ENCODE measurements at places on chromosomes 16 and 17. TPM values are rescaled to one million over a fixed set of nuclear protein-coding genes. Genes with fewer than 3 reads are reported as not detected.

NPIPB9 gene
- polyA plus RNA-seq, result 0.35 TPM

ACSM5 gene
- 1.1 TPM for polyA plus RNA-seq

DNASE1L2 gene
- polyA plus RNA-seq, result 0.71 TPM

TEKT5 gene
- polyA plus RNA-seq, result 0.13 TPM

PHF23 gene
- polyA plus RNA-seq, result 40.5 TPM

TBC1D3G gene
- polyA plus RNA-seq, result not detected

DNA sequence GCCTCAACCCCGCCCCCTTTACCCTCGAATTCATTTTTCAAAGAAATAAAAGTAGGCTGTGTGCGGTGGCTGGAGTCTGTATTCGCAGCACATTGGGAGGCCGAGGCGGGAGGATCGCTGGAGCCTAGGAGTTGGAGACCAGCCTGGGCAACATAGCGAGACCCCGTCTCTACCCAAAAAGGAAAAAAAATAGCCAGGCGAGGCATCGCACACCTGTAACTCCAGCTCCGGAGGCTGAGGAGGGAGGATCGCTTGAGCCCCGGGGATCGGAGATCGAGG is 671 bp upstream of the TOP2A start:
- H3K4me1 ChIP-seq, result no peaks in the 10 kb centered on the region
- H3K36me3 ChIP-seq, result no peaks in the 10 kb centered on the region
- no peak overlapping the region for H3K27ac ChIP-seq
- H3K4me3 ChIP-seq, result peak overlapping the region; percentile 38

- no peak overlapping the region for H3K4me3 ChIP-seq
- DNase-seq, result peak; percentile 86
- H3K36me3 ChIP-seq, result peaks cover 14% of the 10 kb centered on the region
Observed at GRCh38 chr16:4506450-4506849, 30.3 kb downstream of the HMOX2 start.

- peaks cover 4% of the 10 kb centered on the region for H3K4me1 ChIP-seq
- no peaks in the 10 kb centered on the region for H3K36me3 ChIP-seq
- no peak for DNase-seq
- H3K27me3 ChIP-seq, result no peaks in the 10 kb centered on the region
Observed at GRCh38 chr17:83080858-83081683, 1.7 kb downstream of the METRNL start.

DNA sequence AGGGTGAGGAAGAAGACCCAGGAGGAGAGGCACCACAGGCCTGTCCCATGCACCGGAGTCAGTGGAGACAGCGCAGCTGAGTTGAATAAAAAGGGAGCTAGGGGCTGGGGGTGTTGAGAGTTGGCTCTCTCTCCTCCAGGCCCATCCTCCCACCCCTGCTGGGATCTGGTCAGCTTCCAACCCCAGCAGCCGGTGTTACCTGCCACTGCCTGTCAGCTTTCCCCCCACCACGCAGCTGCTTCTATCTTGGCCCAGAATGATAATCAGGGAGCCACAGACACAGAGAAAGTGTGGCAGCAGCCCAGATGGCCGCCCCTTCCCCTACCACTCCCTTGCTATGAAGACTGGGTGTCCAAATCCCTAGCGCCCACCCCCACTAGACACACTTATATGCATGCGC is 120.6 kb upstream of the RPL38 start:
- no peak for DNase-seq
- H3K36me3 ChIP-seq, result no peaks in the 10 kb centered on the region
- no peak overlapping the region for H3K27ac ChIP-seq
- H3K27me3 ChIP-seq, result no peaks in the 10 kb centered on the region
- H3K4me1 ChIP-seq, result no peaks in the 10 kb centered on the region
- no peak overlapping the region for H3K4me3 ChIP-seq

GRCh38 chr16:66714654-66715307 is 18.2 kb upstream of the CMTM4 start:
- no peaks in the 10 kb centered on the region for H3K27me3 ChIP-seq
- no peak overlapping the region for H3K27ac ChIP-seq
- H3K4me3 ChIP-seq, result no peak overlapping the region
- no peaks in the 10 kb centered on the region for H3K4me1 ChIP-seq
- DNase-seq, result no peak

DNA sequence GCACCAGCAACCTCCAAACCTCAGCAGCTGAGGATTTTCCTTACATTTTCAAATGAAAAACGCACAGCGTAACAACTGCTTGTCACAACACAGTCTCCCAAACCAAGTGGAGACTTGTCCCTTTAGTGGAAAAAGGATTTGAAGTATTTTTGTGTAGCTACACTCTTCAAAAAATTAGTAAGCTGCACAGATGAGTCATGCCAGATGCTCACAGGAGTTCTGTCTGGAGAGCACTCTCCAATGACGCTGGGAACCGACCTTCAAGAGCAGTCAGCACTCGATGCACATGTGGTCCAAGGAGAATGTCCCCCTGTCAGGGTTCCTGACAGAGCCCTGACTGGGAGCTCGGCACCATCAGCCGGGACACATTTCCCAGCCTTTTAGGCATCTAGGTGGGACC is 39.8 kb downstream of the MAP1LC3B start:
- peaks cover 7% of the 10 kb centered on the region for H3K36me3 ChIP-seq
- H3K27ac ChIP-seq, result peak overlapping the region; percentile 41
- H3K27me3 ChIP-seq, result no peaks in the 10 kb centered on the region
- H3K4me1 ChIP-seq, result peaks cover 3% of the 10 kb centered on the region
- no peak overlapping the region for H3K4me3 ChIP-seq
- DNase-seq, result no peak

- H3K4me3 ChIP-seq, result no peak overlapping the region
- no peaks in the 10 kb centered on the region for H3K4me1 ChIP-seq
- H3K27me3 ChIP-seq, result no peaks in the 10 kb centered on the region
- H3K27ac ChIP-seq, result no peak overlapping the region
Observed at GRCh38 chr16:11233727-11234376, 22.2 kb downstream of the SOCS1 start.

- H3K4me3 ChIP-seq, result no peak overlapping the region
- no peaks in the 10 kb centered on the region for H3K27me3 ChIP-seq
- H3K27ac ChIP-seq, result no peak overlapping the region
- no peak for DNase-seq
Observed at GRCh38 chr17:32192379-32192778, 50.1 kb downstream of the RHOT1 start.

- no peaks in the 10 kb centered on the region for H3K27me3 ChIP-seq
- DNase-seq, result no peak
- no peaks in the 10 kb centered on the region for H3K4me1 ChIP-seq
- no peak overlapping the region for H3K4me3 ChIP-seq
Observed at GRCh38 chr16:9817586-9817985, 364.6 kb downstream of the GRIN2A start.

- H3K4me3 ChIP-seq, result no peak overlapping the region
- no peaks in the 10 kb centered on the region for H3K4me1 ChIP-seq
- H3K36me3 ChIP-seq, result peaks cover 22% of the 10 kb centered on the region
- DNase-seq, result no peak
- no peak overlapping the region for H3K27ac ChIP-seq
- no peaks in the 10 kb centered on the region for H3K27me3 ChIP-seq
Observed at GRCh38 chr17:38404174-38404943, 23.9 kb upstream of the ARHGAP23 start.

All from lung (tissue), 17 donors.